ENCODE measurements at places on chromosomes 11 and 22.
A peak's percentile ranks its signal among the peaks of the same experiment; 100 is the strongest.

- DNase-seq: no peak
These were observed 383.5 kb downstream of the SOX6 start for GRCh38 chr11:15972838-15973237.

GRCh38 chr11:30216534-30216933, 14.3 kb upstream of the FSHB start:
- no peak for DNase-seq

DNA sequence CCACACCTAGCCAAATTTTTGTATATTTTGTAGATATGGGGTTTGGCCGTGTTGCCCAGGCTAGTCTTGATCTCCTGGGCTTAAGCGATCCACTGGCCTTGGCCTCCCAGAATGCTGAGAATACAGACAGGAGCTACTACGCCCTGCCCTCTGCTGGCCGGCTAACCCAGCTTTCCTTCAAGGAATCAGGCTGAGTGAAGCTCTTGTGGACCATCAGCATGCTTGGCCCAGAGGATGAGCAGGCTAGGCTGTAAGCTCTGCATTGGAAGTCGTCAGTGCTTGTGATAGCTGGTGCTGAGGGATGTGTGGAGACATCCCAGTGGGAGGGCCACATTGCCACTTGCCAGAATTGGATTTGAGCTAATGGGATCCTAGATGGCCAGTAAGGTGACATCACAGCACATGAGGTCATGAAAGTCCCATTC, 60.6 kb downstream of the MED15 start:
- DNase-seq: no peak

DNA sequence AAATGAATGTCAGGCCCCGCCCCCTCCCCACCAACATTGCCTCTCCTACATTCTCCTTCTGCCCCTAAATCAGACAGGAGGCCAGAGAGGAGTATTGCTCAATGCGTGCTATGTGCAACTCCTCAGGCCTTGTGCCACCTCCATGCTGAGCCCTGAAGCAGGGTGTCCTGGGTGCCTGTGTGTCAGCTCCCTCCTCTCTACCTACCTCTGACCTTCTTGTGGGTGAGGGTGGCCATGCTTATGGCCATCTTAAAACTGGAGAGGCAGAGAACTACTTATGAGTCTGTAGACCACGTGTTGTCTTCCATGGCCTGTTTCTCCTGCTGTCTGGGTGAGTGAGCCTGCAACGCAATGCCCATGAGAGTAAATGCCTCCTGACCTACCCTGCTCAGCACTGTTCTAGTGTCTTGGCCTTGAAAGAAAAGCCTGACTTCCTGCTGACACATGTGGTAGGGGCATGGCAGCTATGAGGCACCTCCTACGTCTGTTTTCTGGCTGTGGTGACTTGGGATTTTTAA, 10.5 kb downstream of the MCAM start:
- DNase-seq: no peak

DNA sequence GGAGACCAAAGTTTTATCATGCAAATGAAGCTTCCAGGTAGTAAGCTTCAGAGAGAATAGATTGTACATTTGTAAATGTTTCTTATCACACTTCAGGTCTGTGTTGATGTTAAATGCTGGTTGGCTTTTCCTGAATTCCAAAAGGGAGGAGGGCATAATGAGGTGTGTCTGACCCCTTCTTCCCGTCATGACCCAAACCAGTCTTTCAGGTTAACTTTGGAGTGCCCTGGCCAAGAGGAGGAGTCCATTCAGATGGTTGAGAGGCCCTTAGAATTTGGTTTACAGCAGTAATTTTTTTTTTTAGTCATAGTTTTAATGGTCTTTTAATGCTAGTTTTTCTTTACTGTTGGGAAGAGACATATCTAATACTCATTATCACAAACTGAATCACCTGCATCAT, 2.5 kb downstream of the OR6X1 start:
- DNase-seq: no peak

DNA sequence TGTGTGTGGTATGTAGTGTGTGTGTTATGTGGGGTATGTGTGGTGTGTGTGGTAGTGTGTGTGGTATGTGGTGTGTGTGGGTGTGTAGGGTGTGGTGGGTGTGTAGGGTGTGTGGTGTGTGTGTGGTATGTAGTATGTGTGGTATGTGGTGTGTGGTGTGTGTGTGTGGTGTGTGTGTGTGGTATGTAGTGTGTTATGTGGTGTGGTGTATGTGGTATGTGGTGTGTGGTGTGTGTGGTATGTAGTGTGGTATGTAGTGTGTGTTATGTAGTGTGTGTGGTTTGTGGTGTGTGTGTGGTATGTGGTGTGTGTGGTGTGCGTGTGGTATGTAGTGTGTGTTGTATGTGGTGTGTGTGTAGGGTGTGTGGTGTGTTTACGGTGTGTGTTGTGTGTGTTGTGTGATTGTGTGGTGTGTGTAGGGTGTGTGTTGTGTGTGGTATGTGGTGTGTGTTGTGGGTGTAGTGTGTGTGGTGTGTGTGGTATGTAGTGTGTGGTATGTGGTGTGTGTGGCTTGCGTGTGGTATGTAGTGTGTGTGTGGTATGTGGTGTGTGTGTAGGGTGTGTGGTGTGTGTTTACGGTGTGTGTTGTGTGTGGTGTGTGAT, 4.2 kb upstream of the PPP6R2 start:
- no peak for DNase-seq

- DNase-seq: no peak
These were observed 16.9 kb downstream of the TSPAN32 start for GRCh38 chr11:2318707-2319106.

GRCh38 chr22:48953103-48953720, 874.5 kb downstream of the BRD1 start:
- peak; percentile 40 for DNase-seq

DNA sequence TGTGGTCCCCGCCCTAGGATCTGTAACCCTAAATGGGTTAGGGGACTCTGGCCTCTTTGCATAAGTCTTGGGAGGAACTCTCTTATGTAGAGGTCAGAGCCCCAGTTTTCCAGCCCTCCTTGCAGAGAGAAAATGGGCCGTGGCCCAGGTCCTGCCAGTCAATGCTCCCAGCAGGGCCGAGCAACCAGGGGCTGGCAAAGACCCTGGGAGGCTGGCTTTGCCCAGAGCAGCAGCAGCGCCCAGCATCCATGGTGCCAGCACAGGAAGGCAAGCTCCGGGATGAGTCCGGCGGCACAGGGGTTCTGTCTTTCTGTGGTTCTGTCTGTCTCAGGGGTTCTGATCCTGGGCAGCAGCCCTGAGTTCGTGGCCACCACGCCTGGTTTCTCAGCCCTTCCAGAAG, 684.8 kb downstream of the BRD1 start:
- DNase-seq: no peak

GRCh38 chr11:60367009-60367408, 11.3 kb upstream of the MS4A7 start:
- no peak for DNase-seq

- DNase-seq: no peak
These were observed 527.1 kb upstream of the CCDC90B start for GRCh38 chr11:83813296-83813695.

GRCh38 chr11:35491231-35491871, 34.1 kb downstream of the PAMR1 start:
- DNase-seq: no peak

- DNase-seq: peak; percentile 49
These were observed 55.7 kb downstream of the RTL6 start for GRCh38 chr22:44442186-44442815.

GRCh38 chr11:117225553-117226170, 6.2 kb downstream of the PCSK7 start:
- DNase-seq: no peak

DNA sequence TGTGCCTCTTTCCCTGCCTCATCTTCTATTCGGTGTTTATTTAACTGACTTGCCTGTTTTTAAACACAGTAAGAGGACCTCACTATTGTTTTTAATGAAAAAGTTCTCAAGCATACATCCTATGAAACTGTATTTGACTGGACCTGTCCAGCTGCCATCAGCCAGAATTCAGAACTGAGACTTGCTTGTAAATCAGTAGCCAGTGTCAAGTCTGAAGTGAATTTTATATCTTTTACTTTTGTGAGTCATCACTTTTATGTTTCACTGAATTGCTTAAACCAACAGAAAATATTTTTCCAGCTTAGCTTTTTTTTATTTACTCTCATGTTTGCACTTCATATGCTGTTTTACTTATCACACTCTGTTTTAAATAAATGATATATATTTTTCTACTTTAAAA, 88.3 kb downstream of the LUZP2 start:
- DNase-seq: no peak

- DNase-seq: peak; percentile 63
These were observed 44.5 kb downstream of the NECTIN1 start for GRCh38 chr11:119684361-119685110.

DNA sequence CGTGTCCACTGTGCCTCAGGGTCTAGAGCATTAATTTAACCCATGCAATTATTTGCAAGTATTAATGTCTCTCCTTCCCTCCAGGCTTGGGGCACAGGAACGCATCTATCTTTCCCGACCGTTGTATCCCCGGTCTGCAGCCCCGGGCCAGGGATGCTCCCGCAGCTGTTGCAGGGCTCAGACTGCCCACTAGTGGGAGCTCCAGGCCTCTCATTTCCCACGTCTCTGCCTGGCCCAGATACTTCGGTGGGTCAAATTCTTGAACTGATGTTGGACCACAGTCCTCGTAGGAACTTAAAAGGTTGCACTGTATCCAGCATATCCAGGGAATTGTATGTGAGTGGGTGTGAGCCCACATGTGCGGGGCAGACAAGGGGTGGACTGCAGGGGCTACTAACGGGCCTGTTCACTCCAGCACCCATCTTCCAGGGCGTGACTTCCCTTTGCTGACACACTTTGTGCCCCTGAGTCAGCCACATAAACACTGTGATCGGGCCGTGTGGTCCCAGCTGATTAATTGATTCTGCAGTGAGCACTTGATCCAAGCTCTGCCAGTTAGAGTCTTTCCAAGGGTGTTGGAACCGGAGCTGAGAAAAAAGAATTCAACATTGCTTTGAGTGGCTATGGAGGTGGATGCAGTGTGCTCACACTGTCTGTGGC, 451.3 kb downstream of the TBC1D22A start:
- DNase-seq: no peak

DNA sequence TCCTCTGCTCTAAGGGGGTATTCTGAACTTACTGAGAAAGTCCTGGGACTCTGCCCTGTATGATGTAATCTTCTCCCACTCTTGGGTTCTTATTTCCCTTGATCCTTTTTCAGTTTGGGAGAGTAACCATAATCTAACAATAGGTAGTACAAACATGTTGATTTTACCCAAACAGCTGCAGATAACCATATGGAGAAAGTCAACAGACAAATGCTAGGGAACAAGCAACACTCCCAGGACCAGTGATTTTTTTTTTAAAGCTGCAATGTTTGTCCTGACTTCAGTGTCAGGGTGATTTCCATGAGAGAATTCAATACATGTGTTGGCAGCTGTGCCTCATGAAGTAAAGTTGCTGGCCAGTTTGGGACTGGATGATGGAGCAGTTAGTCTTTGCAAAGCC, 156.5 kb downstream of the FCHSD2 start:
- DNase-seq: no peak

- no peak for DNase-seq
These were observed 2.4 kb downstream of the SMARCB1 start for GRCh38 chr22:23789121-23789520.

- DNase-seq: no peak
These were observed 395.6 kb downstream of the TENM4 start for GRCh38 chr11:79045018-79045799.

DNA sequence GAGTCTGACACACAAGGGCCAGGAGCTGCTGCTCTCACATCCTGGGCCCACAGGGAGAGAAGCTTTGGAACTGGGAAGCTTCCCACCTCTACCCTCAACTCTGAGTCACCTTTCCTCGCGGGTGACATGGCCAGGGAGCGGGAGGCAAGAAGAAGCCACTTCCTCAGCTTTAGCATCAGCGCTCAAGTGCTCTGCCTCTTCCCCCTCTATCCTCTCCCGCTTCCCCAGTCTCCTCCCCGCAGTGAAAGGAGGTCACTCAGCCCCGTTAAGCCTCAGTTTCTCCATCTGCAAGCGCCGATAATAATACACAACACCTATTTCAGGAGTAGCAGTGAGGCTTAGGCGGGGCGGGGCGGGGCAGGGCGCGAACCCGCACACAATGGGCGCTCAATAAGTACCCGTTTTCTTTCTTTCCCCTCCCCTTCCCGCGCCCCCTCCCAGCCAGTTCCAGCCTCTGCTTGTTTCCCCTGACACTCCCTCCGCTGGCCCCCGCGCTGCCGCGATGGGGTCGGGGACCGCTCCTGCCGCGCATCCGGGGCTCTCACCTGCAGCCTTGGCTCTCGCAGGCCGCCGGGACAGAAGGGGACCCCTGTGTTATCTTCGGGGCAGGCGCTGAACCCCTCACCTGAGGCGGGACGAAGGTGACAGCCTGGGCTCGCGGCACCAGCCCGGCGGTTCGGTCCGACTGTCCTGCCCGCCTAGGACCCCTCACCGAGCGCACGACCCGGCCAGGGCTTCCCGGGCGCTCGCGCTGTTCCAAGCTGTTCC, 892 bp downstream of the GDPD5 start:
- DNase-seq: no peak
